Endothelial cell of coronary artery (primary cell): ENCODE measurements at places on chromosomes 4 and X. TPM values are rescaled to one million over a fixed set of nuclear protein-coding genes. Genes with fewer than 3 reads are reported as not detected.

The RBM46 gene
- total RNA-seq: not detected in 2 replicates

The UGT8 gene
- not detected in 2 replicates for total RNA-seq

The UCHL1 gene
- 71.1 and 82.9 TPM in 2 replicates for total RNA-seq

The SLC2A9 gene
- total RNA-seq: 1.4 and 1.6 TPM in 2 replicates

The SMIM10L2A gene
- 0.38 and 0.54 TPM in 2 replicates for total RNA-seq

The ADH1B gene
- 0.09 and 0.47 TPM in 2 replicates for total RNA-seq

The ZFP42 gene
- 0.09 TPM in 1 of 2 replicates, not detected in the other for total RNA-seq

The PABPC1L2B gene
- not detected in 2 replicates for total RNA-seq

The GPC4 gene
- under 0.01 and 0.28 TPM in 2 replicates for total RNA-seq

The GLRA3 gene
- total RNA-seq: not detected in 2 replicates

The PAPSS1 gene
- 66.8 and 114 TPM in 2 replicates for total RNA-seq

The SERTM2 gene
- not detected in 2 replicates for total RNA-seq

The PDZD4 gene
- total RNA-seq: 0.09 TPM in 2 replicates

The ARMCX4 gene
- 4.5 and 5.1 TPM in 2 replicates for total RNA-seq

The SLC9A7 gene
- total RNA-seq: 24.7 and 37.3 TPM in 2 replicates

The KLHL4 gene
- total RNA-seq: 18.8 and 32.0 TPM in 2 replicates

The MAGEA2 gene
- total RNA-seq: not detected in 2 replicates

The RTL5 gene
- 0.09 and 0.47 TPM in 2 replicates for total RNA-seq

The DDIT4L gene
- 1.4 and 5.4 TPM in 2 replicates for total RNA-seq

The ANAPC10 gene
- 18.0 and 21.7 TPM in 2 replicates for total RNA-seq

The C4orf36 gene
- 0.18 TPM in 1 of 2 replicates, not detected in the other for total RNA-seq

The STATH gene
- total RNA-seq: not detected in 2 replicates

The FDCSP gene
- not detected in 2 replicates for total RNA-seq

The CCKAR gene
- total RNA-seq: not detected in 2 replicates

The ADH4 gene
- not detected in 2 replicates for total RNA-seq

The PABPC1L2A gene
- total RNA-seq: not detected in 2 replicates

The IL13RA1 gene
- total RNA-seq: 32.7 and 57.3 TPM in 2 replicates

The CDX4 gene
- not detected in 2 replicates for total RNA-seq

The FAT4 gene
- total RNA-seq: 40.0 and 42.5 TPM in 2 replicates

The GDPD2 gene
- total RNA-seq: not detected in 2 replicates

The DAPP1 gene
- total RNA-seq: 0.09 TPM in 1 of 2 replicates, not detected in the other

The CXorf65 gene
- total RNA-seq: not detected in 2 replicates

The SH3TC1 gene
- total RNA-seq: 128 and 131 TPM in 2 replicates
